ENCODE measurements at places on chromosomes 11 and 22.

- no peak for DNase-seq
These were observed 36.6 kb downstream of the RASSF10 start for GRCh38 chr11:13045734-13046133.

DNA sequence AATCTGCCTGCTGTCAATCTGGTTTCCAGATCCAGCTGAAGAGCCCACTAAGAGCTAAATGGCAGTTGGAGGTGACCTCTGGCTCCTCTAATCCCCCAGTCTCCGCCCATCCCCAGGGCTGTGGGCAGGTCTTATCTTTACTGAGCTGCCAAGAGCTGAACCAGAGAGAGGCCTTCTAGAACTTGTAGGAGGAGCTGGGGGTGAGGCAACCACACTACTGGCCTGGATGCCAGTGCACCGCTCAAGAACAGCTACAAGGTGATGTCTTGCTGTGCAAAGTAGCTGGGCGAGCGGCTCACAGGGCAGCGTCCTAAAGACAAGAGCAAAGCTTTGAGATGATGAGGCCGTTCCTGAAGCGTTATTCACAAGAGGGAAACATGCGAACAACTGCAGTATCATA lies 374.6 kb downstream of the CTTN start:
- DNase-seq, result no peak

- no peak for DNase-seq
These were observed 12.9 kb downstream of the CD59 start for GRCh38 chr11:33723238-33723881.

- DNase-seq, result no peak
These were observed 725.1 kb upstream of the CHORDC1 start for GRCh38 chr11:90947930-90948329.

- no peak for DNase-seq
These were observed 6.8 kb upstream of the GGA1 start for GRCh38 chr22:37601540-37602442.

DNA sequence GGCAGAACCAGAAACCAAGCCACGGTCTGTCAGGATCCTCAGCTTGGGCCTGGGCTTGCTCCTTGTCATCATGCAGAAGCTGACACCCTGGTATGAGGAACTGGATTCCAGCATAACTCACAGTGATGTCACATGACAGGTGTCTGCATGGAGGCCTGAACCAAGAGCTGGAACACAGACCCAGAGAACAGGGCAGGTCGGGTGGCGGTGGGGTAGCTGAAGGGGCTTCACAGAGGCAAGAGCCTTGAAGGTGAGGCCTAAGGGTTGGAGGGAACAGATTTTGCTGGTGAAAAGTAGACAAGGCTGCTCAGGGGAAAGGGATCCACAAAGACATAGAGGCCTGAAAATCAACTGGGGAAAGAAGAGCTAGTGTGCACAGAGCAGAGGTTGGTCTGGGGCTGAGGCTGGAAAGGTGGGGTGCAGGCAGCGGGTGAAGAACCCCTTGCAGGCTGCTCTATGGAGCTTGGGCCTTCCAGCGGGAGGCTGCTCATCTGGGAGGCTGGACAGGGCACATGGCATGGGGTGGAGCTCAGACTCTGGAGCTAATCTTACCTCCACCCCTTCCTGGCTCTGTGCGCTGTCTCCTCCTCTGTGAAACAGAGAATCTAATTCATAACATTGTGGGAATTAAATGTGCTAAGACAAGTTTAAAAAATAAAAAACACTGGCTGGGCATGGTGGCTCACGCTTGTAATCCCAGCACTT lies 18.4 kb upstream of the RPS3 start:
- DNase-seq, result no peak

DNA sequence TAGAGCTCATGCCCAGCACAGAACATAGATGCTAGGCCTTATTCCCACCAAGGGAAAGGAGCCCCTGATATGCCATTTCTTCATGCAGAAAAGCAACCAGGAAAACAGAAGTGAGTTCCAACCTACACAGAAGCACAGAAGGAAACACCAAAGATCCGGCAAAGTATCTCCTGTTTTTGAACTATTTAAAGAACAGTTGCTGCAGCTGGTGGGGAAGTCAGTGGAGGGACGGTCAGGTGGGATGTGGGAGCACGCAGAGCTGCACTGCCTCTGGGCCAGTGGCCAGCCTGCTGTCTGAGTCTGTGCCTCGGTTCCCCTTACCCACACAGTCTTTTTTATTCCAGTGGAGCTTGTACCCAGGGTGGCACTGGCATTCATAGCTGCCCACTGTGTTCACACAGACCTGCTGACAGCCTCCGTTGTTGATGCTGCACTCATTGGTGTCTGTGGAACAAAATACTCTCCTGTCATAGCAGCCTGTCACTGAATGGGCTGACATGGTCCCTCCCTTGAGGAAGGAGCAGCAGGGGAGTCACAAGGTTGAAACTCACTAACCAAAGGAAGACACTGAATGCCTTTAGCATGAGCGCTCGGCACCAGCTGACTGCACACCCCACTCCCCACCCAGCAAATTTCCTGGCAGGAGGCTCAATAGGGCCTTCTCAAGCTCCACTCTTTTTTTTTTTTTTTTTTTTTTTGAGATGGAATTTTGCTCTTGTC lies 37.9 kb downstream of the SCUBE2 start:
- DNase-seq, result no peak

- no peak for DNase-seq
These were observed at the start of gene RCOR2 for GRCh38 chr11:63916837-63917691. Gene RCOR2, minus strand, starts transcription at chr11:63917164. Its CDS starts 708 bp downstream, at chr11:63916456.

- peak; percentile 84 for DNase-seq
These were observed 50.5 kb downstream of the MAPK1 start for GRCh38 chr22:21816787-21817496.

GRCh38 chr11:130831976-130832375 lies 84.3 kb downstream of the SNX19 start:
- no peak for DNase-seq

GRCh38 chr11:13667245-13667644 lies 1.2 kb upstream of the FAR1 start:
- no peak for DNase-seq

DNA sequence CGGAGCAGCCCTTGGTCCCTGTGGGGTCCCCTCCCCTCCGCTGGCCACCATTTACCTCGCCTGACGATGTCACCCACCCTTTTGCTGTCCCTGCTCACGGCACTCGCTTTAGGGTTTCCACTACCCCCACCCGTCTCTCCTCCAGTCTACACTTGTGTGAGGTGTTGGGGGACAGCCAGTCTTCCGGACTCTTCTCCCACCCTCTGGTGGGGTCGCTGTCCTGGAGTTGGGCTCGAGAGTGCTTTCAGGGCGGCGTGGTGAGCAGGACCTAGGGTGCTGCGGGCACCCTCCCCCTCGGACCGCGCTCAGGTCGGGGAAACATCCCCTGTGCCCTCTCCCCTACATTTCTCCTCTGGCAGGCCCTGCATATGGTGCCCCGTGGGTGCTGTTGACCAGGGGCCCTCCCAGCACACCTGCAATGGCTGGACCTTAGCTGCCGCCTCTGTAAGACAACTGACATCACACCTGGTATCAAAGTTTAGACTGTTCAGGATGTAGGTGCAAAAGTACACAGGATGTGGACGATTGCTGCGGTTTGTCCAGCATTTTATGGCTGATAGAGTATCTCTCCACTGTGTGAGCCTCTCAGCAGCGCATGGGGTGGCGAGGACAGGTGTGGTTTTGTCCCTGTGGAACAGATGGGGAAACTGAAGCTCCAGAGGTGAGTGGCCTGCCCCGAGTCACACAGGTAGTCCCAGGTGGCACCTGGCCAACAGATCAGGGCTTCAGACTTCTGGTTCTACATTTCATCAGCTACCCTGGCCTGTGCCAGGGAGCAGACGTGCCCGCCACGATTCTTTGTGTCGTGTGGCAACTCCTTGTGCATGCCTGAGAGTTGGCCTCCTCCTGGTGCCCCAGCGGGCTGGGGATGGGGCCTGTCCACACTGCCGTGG lies 1.2 kb downstream of the GRK2 start:
- no peak for DNase-seq

DNA sequence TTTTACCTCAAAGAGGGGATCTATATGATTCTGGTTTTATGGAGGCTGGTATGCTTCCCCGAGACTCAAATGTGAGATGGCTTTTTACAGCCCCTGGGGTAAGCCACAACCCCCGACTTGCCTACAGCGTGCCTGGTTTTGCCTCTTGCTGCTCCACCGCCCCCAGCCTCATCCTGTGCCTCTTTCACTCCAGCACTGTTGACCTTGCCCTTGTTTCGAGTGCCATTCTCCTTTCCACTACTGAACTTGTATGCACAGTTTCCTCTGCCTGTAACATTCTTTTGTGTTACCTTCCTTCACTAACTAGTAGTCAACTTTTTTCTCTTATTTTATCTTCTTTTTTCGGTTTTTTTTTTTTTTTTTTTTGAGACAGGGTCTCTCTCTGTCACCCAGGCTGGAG lies 219.0 kb upstream of the ZBED5 start:
- no peak for DNase-seq

GRCh38 chr11:1113405-1114201 lies 38.9 kb downstream of the MUC2 start:
- no peak for DNase-seq

- DNase-seq, result no peak
These were observed 18.1 kb upstream of the TSKU start for GRCh38 chr11:76764941-76765665.

DNA sequence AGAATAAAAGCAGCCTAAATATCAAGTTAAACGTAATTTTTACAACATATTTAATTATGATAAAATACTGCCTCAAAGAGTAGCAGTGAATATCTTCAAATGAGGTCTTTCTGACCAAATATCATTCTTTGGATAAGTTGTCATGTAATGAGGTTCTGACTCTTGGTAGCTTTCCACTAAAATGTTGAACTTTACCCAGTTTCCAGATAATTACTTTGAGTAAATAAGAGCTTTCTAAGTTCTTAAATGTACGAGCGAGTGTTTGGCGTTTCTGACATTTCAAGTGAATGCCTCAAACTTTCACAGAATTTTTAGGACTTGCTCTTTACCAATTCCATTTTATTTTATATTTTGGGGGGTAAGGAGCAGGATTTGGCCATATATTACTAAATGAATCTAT lies 1515.2 kb downstream of the FAM181B start:
- DNase-seq, result no peak

- DNase-seq, result no peak
These were observed 28.6 kb downstream of the GNAZ start for GRCh38 chr22:23098718-23099530.

GRCh38 chr22:23578306-23578705 lies 1.8 kb downstream of the IGLL1 start:
- DNase-seq, result no peak

GRCh38 chr11:2092956-2093412 lies 46.2 kb downstream of the IGF2 start:
- DNase-seq, result no peak

- DNase-seq, result no peak
These were observed 21.0 kb downstream of the NNMT start for GRCh38 chr11:114316980-114317786.

- DNase-seq, result no peak
These were observed 32.5 kb downstream of the PAK1 start for GRCh38 chr11:77441426-77441825.

DNA sequence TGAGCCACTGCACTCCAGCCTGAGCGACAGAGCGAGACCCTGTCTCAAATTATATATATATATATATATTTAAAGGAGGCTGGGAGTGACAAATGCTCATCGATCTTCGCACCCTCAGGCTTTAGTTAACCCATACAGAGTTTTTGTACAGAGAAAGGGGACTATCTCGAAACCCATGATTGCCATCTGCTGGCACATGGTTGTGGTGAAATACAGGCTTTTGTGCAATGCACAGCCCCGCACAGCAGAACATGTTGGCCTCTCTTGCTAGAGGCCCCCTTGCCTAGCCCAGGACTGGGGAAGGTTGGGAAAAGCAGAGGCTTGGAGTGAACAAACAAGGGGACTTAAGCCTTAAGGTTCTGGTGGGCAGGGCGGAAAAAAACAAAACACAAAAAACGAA lies 3.6 kb downstream of the MYBPC3 start:
- DNase-seq, result no peak

DNA sequence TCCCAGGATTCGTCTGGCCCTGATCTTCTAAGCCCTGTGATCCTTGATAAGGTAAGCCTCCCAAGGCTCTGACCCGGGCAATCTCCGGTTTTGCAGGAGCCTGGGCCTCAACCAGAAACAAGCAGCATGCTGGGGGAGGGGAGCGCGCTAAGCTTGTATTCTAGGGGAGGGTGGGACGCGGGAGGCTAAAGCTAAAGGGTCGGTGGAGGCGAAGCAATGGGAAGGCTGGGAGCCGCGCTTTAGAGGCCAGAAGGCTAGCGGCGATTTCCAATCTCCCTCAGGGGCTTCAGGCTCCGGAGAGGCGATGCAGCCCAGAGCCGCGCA lies 753 bp downstream of the PTPN5 start:
- DNase-seq, result no peak

DNA sequence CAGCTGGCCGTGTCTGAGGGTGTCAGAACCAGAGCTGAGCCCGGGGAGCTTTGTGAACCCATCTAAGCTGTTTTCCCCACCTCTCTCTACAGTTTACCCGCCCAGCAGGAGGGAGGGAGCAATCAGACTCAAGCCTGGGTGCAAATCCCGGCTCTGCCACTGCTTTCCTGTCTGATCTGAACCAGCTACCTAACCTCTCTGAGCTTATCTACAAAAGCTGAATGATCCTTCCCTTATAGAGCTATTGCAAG lies 252 bp downstream of the APOL2 start:
- DNase-seq, result no peak

DNA sequence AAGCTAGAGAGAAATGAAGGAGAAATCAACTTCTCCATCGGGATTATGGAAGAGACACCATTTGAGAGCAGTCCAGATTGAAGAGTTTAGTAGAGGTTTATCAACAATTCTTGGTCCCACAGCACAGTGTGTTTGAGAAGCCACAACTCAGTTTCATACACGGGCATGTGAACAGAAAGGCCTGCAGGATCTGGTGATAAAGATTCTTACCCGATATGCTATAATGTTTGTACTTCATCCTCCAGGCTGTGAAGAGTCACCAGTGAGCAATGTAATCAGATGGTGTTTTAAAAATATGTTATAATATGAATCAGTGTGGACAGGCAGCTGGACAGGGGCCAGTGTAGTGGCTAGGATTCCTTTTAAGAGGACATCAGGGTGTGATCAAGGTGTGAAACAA lies 29.7 kb upstream of the VWA5A start:
- DNase-seq, result no peak

DNA sequence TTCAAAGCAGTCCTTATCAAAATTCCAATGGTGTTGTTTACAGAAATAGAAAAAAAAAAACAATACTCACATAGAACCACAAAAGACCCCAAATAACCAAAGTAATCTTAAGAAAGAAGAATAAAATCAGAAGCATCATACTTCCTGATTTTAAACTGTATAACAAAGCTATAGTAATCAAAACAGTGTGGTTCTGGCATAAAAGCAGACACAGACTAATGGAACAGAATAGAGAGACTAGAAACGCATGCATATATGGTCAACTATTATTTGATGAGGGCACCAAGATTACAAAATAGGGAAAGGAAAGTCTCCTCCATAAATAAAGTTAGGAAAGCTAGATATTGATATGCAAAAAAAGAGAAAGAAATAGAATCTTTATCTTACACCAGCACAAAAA lies 120.1 kb upstream of the TEAD1 start:
- DNase-seq, result no peak

All from amniotic stem cell (primary cell).